ENCODE measurements at places on chromosomes 2 and 18. TPM values are rescaled to one million over a fixed set of nuclear protein-coding genes. Genes with fewer than 3 reads are reported as not detected.
A peak's percentile ranks its signal among the peaks of the same experiment; 100 is the strongest.

Gene DES
- not detected for total RNA-seq

Gene TM4SF20
- 0.63 TPM for total RNA-seq

Gene TNFRSF11A
- 7.8 TPM for total RNA-seq

Gene SCYGR2
- total RNA-seq = not detected

Gene GCG
- not detected for total RNA-seq

Gene PCARE
- 0.78 TPM for total RNA-seq

Gene MAP2
- 406 TPM for total RNA-seq

Gene CRYGD
- total RNA-seq = not detected

Gene CFAP210
- 3.1 TPM for total RNA-seq

Gene ABCB11
- 0.20 TPM for total RNA-seq

Gene CFC1
- 3.3 TPM for total RNA-seq

Gene FOXD4L1
- 0.29 TPM for total RNA-seq

Gene UGT1A3
- not detected for total RNA-seq

Gene LYG1
- total RNA-seq = not detected

DNA sequence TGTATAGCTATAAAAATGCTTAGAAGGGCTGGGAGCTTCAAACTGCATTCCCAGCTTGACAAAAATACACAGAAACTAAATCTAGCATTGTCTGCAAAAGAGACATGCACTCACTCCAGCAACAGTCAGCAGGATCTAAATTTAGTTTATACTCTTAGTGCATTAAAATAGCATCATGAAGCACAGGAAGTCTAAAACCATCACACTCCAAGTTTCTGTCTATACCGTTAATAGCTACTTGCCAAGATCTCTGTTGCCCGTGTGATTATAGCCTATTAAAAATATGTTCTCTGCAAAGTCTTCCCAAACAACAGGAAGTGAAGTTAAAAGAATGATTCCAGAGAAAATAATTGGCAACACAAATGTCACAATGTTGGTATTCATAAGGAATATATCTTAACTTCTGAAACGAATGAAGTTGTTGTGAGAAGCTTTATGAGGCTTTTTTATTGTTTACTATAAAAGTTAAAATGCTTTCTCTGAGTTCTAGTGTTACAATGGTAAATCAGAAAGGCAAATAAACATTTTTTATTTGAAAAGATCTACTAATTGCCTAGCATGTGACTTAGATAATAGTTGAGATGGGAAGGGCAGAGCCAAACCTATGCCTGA is 184.2 kb downstream of the ZNF385B start:
- ATAC-seq = peak; percentile 82

GRCh38 chr2:130391058-130391871 is 35.4 kb downstream of the PTPN18 start:
- ATAC-seq = peak; percentile 93

GRCh38 chr2:142741764-142742269 is 135.6 kb upstream of the KYNU start:
- ATAC-seq = peak; percentile 52

- ATAC-seq = no peak
These were observed 1265.5 kb upstream of the ACVR2A start for GRCh38 chr2:146579147-146579930.

GRCh38 chr2:121709776-121710469 is 26.8 kb downstream of the NIFK start:
- no peak for ATAC-seq

DNA sequence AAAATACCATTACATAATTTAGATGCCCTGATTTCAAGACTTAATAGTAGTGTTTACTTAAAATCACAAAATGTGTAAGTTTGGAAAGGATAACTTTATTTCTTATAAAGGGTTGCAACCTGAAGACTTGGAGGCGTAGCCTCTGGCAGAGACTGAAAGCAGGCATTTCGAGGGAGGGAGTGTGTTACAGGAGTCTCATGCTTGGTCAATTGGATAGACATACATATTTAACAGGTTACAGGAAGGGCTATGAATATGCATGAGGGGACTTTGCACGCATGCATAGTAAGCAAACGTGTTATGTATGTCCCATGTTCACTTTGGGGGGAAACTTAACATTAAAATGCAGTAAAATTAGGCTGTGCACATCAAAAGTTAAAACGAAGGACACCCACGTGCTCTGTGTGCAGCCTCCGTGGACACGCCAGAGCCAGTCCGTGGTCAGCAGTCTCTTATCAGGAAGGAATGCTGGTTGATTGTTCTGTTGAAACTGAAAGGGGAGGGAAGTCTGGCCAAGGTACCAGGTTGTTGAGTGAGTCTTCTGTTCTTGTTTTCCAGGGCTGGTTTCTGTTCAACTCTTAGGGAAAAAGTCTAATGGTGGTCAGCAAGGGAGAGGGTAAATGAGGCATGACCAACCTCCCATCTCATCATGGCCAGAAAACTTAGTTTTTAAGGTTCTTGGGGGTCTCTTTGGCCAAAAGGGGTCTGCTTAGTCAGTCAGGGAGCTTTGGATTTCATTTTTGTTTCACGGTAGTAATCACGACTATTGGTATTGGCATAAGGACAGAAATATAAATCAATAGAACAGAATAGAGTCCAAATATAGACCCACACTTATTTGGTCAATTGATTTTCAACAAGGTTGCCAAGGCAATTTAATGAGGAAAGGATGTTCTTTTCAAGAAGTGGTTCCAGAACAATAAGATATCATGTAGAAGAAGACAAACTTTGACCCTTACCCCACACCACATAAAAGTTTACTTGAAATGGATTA is 121.9 kb downstream of the MCFD2 start:
- no peak for ATAC-seq

DNA sequence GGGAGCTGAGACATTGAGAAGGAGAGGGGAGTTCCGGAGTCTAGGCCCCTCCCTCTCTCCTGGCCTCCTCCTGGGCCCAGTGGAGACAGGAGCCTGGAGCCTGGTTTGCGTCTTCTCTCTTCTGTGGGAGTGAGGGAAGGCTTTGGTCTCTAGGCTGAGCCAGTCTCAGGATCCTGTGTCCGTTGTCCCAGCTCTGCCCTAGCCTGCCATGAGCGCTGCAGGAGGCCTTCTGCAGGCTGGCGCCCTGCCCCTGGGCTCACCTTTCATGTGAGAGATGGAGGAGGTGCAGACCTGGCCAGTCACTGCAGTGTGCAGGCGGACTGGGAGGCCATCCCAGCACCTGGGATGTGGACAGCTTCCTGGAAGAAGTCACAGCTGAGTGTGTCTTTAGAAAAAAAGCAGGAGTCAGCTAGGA is 8.7 kb downstream of the IMPA2 start:
- ATAC-seq = no peak

- ATAC-seq = no peak
These were observed 133.1 kb upstream of the PELI1 start for GRCh38 chr2:64277101-64277849.

GRCh38 chr18:36850527-36851201 is 21.7 kb downstream of the KIAA1328 start:
- peak; percentile 26 for ATAC-seq

DNA sequence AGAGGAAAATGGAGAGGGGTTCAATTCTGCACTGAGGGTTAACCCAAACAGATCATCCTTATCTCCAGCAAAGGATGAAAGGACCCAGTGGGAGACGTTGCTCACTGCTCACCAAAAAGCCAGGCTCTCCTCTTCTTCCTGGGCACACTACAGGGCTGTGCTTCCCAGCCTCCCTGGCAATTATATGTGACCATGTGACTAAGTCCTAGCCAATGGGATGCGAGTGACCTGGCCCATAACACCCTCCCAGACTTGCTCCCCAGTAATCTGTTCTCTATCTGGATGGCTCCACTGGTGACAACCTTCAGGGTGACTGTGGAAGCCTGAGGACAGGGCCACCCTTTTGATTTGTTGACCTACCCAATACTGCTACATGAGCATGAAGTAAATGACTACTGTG is 10.9 kb upstream of the PRKCE start:
- no peak for ATAC-seq

- ATAC-seq = no peak
These were observed 39.1 kb upstream of the GALNT3 start for GRCh38 chr2:165833156-165833555.

DNA sequence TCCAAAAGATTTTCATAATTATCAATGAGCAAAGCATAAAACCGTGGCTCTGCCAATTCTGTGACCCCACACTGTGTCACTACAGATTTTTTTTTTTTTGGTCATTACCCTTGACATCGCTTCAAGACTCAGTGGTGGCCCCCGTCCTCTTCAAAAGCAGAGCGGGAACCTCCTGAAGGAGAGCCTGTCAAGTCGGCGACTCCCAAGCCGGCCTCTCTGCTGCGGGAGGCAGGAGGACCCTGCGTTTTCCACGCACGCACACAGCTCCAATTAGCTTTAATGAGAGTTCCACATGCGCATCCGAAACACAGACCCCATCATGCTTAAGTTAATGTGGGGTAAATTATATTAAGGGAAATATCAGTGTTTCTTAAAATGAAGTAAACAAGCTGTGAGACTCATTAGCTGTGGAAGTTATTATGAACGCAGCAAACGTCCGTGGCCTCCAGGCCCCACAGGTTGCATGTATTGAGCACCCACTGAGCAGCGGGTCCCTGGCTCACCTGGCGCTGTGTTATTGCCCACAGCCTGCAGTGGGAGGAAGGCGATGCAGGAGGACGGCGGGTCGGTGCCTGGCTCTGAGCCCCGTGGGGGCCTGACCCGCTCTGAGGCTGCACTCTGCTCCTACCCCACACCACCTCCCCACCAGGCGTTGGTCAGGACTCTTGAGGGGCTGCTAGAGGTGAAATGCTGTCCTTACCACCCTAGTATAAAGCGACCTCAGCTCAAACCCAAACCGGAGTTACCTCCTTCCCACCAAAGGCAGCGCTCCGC is 181.0 kb upstream of the SALL3 start:
- ATAC-seq = no peak

- ATAC-seq = no peak
These were observed 158.9 kb upstream of the MEIS1 start for GRCh38 chr2:66275984-66276383.

DNA sequence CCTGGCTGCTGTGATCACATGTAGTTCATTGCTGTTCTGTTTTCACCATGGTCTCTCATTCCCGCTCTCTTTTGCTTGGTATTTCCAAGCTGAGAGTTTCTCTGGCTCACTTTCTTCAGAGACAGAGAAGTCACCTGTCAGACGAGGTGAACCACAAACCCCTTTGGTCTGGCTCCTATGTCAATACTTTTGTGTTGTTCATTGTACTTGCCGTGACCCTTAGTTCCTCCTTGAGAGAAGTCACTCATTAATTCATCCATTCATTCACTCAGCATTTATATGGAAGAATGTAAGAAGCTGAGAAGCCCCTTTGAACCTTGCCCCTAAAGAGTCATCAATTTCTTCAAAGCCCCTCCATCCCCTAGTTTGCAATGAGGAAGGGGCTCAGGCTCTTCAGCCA is 15.2 kb downstream of the MCFD2 start:
- no peak for ATAC-seq

DNA sequence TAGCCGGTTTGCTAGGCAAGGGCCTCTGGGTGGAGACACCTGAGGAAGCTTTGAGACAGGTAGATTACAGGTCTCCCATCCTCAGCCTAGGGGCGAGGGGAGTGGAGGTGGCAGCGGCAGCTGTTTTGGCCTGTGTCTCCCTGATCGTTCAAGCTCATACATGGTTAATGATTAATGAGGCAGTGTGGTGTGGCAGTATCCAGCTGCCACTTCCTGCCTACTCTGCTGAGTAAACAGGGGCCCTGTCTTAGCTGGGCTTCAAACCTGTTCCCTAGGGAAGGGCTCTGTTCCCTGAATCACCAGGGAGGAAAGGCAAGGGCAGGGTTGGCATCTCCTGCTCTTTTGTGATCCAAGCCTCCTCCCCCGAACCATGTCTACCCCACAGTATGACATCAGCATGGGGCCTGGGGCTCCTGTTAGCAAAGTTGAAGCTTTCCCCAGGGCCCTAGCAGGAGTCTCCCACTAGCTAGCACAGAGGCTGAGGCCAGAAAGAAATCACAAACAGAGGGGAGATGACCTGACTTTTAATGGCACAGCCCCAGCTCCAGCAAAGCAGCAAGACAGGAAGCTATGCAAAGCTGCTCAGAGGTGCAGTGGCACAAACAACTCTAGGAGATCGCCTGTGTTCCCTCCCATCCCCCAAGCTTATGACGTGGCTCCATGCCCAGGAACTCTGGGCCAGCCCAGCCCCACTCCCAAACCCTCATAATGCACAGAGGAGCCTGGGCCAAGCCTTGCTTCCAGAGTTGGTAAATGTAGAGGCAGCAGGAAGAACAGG is 3.7 kb upstream of the TUBA4B start:
- peak; percentile 55 for ATAC-seq

- ATAC-seq = no peak
These were observed 382.6 kb upstream of the MC4R start for GRCh38 chr18:60755134-60755533.

DNA sequence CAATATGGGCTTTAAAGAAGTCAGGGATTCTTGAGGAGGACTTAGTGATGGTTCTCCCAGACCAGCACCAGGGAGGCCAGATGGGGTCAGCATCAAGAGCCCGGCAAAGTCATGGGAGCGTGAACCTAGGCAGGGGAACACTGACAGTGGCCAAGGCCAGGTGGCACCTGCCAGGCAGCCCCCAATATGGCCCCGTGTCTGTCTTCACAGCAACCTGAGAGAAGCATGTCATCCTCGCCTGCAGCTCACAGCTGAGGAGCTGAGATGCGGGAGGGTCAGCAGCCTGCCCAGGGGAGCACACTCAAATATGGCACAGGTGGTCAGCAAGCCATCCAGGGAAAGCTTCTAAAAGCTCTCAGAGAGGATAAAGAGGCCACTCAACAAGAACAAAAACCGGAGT is 105.7 kb upstream of the GPC1 start:
- no peak for ATAC-seq

GRCh38 chr2:20669562-20670314 is 2.8 kb downstream of the GDF7 start:
- no peak for ATAC-seq

DNA sequence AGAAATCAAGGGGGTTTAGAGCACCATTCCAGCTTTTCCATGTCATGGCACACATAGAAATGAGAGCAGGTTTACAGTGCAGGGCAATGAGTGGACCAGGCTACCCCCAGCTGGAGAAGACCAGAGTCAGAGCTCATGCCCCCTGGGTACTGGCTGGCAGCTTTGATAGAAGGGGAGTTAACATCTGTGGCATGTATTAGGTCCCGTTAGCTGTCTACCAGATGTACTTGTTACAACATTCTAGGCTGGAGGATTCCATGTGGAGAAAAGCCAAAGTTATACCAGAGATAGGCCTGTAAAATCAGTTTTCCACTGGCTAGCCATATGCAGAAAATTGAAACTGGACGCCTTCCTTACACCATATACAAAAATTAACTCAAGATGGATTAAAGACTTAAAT is 109.2 kb downstream of the CCDC85A start:
- no peak for ATAC-seq

- peak; percentile 27 for ATAC-seq
These were observed 7.3 kb upstream of the CENPA start for GRCh38 chr2:26778507-26778906.

DNA sequence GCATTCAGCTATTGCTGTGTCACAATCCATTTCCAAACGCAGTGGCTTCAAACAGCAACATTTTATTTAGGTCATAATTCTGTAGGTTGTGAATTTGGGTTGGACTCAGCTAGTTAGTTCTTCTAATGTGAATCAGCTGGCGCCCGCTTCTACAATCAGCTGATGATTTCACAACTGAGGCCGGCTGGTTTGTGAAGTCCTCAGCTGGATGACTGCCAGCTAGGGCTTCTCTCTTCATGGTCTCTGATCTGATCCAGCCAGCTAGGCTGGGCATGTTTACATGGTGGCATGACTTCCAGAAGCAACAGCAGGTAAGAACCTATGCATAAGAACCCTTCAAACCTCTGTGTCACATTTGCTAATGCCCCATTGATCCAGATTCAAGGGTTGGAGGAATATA is 172.0 kb downstream of the SLC4A10 start:
- ATAC-seq = no peak

Data from motor neuron (in vitro differentiated cells).